ENCODE measurements at places on chromosomes 7 and 10.

DNA sequence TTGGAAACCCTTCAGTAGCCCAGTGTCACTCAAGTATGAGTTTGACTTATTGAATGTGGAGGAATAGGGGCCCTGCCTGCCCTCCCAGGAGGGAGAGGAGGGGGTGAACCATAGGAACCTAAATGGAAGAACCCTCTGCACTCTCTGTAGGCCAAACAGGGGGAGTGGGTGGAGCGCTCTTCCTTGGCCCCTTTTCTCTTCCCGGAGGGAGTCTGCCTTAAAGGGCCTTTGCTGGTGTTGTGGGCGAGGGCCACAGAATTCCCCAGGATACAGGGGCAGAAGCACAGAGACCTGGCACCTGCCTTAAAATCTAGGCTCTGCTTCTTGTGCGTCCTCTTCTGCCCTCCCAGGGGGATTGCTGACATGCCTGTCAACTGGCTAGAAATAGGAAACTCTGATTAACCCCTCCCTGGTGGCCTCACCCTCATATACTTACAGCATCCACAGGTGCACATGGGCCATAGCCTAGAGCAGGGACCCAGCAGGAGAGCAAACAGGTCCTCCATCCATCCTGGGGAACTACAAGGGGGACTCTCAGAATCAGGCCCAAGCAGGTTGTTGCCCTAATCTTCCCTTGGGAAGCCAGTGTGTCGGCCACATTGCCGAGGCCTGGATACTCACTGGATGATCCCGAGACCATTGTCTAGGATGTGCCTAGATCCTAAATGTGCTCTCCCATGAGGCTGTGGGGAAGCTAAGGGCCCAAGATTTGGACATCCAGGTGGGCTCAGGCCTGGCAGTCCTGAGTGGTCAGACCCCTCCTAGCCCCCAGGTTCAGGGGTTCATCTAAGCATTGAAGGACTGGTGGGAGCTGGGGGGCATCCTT lies 3.4 kb downstream of the TRIM8 start:
- no peak for DNase-seq

GRCh38 chr10:117268258-117268657 lies 27.3 kb downstream of the SLC18A2 start:
- no peak for DNase-seq

GRCh38 chr10:130045091-130045652 lies 65.5 kb downstream of the C10orf143 start:
- DNase-seq: no peak

DNA sequence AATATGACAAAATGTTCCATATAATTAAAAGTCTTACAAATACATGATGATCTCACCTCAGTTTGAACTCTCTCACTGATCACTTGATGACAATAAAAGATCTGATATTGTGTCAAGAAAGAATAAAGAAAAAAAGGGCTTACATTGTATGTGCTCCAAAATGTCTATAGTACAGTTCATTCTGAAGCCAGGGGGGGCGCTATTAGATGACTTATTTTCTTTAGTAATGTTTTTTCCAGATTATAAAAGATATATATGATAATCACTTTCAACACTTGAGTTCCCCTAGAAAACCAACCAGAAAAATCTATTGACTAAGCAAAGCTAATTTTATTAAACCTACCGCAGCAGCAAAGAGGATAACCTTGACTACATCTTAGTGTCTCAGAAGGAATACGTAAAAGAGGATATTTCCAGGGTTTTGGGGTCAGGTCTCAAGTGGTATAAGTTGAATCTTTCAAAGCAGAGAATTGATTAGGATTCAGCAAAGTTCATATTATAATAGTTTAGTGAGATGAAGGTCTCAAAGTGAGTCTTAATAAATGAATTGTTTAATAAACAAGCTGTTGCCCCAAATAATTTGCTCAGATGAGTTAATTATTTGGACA lies 55.8 kb downstream of the PTN start:
- no peak for DNase-seq

All from urinary bladder (tissue), 4 donors.